ENCODE measurements at places on chromosomes 1 and 21. TPM values are rescaled to one million over a fixed set of nuclear protein-coding genes. Genes with fewer than 3 reads are reported as not detected.
A peak's percentile ranks its signal among the peaks of the same experiment; 100 is the strongest.

The NR0B2 gene
- not detected for total RNA-seq

The NEXN gene
- total RNA-seq, result 220 TPM

The RIMS3 gene
- total RNA-seq, result 13.0 TPM

GRCh38 chr1:100746542-100746932 lies 27.0 kb downstream of the VCAM1 start:
- DNase-seq, result no peak

- DNase-seq, result no peak
Measured at GRCh38 chr1:53615101-53615500, 123.9 kb downstream of the GLIS1 start.

- DNase-seq, result no peak
Measured at GRCh38 chr1:5842679-5843078, 149.5 kb downstream of the NPHP4 start.

DNA sequence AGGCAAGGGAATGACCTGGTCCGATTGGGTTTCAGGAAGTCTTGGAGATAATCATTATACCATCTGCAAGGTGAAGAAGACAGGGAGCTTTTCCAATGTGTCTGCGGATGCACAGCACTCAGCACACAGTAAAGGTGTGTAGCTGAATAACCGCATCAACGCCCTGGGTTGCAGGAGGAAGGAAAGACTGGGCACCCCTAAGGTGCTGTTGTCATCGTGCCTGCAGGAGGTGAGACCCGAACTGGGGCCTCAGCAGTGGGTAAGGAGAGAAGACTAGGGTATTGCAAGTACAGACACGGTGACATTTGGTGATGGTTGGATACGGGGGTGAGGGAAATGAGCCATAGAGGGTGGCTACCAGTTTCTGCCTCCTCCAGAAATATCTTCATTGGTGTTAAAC lies 1.1 kb upstream of the TRIM62 start:
- peak; percentile 55 for DNase-seq

DNA sequence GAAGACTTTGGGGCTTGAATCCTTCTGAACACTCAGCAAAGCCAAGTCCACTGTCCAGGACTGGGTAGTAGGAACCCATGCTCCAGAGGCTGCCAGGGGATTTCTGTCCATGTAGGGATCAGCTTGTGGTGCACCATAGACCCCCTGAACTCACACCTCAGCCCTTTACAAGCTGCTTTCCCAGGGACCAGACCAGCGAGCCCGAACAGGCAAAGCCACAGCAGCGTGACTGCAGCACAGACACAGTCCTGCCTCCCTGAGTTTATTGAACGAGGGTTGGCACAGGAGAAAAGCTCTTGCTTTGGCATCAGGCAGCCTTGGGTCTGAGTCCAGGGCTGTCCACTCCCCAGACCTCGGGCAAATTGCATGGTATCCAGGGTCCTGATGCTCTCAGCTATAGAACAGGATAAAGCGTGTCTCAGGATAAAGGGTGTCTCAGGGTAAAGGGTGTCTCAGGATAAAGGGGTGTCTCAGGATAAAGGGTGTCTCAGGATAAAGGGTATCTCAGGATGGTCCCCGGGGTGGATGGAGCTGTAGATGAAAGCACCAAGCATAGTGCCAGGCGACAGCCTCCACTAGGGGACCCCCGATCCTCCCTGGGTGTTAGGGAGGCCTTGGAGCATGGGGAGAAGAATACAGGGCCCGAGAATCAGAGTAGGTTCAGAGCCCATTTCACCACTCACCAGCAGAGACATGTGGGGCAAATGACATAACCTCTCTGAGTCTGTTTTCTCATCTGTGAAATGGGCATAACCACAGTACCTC lies 648.8 kb downstream of the NPHP4 start:
- no peak for DNase-seq

GRCh38 chr1:183194527-183195141 lies 8.6 kb downstream of the LAMC2 start:
- DNase-seq, result no peak

GRCh38 chr21:41054018-41054578 lies 113.9 kb upstream of the BACE2 start:
- peak; percentile 29 for DNase-seq

GRCh38 chr1:155173478-155174323 lies at the start of gene TRIM46:
TRIM46 (plus strand) TSS chr1:155173849; CDS start chr1:155173967, 118 bp downstream.
- DNase-seq, result peak; percentile 55

DNA sequence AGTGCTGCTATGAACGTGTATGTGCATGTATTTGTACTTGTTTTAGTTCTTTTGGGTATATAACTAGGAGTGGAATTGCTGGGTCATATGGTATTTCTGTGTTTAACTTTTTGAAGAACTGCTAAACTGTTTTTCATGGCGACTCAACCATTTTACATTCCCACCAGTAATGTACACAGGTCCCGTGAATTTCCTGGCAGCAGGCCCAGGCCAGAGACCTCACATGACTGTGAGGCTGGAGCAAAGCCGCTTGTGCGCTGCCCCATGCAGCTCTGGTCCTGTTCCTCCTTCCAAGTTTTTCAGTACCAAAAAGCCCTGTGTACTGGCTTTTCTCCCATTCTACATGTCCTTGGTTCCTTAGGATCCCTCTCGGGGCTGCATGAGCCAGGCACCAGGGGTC lies 29.6 kb downstream of the ACOT11 start:
- DNase-seq, result no peak

DNA sequence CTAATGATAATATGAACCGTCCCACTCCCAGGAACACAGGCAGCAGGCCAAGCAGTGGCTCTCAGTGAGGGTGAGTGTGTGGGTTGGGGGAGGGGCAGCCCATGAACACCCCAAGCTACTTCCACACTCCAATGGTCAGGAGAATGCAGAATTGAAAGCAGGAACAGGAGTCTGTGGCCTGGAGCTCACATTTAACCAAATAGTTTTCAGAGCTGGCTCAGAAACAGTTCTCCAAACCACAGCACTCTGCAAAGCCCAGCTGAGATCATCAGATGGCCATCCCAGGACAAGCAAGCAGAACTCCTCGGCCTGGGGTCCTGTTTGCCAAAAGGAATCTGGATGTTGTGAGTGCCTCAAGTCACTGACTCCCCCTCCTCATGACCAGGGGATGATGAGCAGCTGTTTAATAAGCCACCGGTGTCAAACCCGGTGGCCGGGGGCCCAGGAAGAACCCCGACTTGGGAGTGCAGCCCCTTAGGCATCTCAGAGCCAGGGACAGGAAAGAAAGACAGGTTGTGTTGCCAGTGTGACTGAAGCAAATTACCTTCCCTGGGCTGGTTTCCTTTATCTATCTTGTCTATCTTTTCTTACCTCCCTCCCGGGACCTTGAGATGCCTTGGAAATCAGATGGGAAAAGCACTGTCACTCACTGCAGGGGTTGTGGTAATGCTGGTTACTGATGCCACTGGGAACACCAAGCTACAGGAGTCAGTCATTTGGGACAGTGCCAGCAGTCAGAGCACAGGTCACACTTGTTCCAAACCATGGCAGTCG lies 20.4 kb downstream of the DEGS1 start:
- DNase-seq, result no peak

GRCh38 chr1:55289614-55290013 lies 74.5 kb upstream of the USP24 start:
- no peak for DNase-seq

GRCh38 chr1:157937744-157938143 lies 55.7 kb upstream of the KIRREL1 start:
- DNase-seq, result peak; percentile 7

GRCh38 chr1:4053774-4054173 lies 153.7 kb upstream of the C1orf174 start:
- DNase-seq, result no peak

DNA sequence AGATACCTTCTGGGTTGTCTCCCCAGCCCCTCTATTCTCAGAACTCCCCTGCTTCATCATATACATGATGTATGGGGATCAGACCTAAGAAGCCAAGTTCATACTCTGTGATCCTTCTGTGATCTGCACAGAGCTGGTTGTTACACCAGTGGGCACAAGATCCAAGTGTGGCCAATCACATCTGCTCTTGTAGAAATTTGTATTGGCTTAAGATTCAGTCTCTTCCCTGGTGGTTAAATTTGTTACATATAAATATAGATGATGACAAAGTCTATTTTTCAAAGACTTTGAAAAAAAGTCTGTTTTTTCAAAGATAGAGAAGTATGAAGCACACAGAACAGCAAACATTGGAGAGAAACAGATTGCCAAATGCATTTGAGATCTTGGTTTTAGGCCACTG lies 135.8 kb upstream of the FGGY start:
- no peak for DNase-seq

- DNase-seq, result no peak
Measured at GRCh38 chr21:39730418-39731157, 14.4 kb upstream of the IGSF5 start.

GRCh38 chr1:109806733-109807400 lies 43.1 kb upstream of the EPS8L3 start:
- DNase-seq, result no peak
